ENCODE measurements at places on chromosomes 2 and 18.
A peak's percentile ranks its signal among the peaks of the same experiment; 100 is the strongest.

GRCh38 chr2:158125756-158126498, 24.3 kb downstream of the UPP2 start:
- DNase-seq = no peak

DNA sequence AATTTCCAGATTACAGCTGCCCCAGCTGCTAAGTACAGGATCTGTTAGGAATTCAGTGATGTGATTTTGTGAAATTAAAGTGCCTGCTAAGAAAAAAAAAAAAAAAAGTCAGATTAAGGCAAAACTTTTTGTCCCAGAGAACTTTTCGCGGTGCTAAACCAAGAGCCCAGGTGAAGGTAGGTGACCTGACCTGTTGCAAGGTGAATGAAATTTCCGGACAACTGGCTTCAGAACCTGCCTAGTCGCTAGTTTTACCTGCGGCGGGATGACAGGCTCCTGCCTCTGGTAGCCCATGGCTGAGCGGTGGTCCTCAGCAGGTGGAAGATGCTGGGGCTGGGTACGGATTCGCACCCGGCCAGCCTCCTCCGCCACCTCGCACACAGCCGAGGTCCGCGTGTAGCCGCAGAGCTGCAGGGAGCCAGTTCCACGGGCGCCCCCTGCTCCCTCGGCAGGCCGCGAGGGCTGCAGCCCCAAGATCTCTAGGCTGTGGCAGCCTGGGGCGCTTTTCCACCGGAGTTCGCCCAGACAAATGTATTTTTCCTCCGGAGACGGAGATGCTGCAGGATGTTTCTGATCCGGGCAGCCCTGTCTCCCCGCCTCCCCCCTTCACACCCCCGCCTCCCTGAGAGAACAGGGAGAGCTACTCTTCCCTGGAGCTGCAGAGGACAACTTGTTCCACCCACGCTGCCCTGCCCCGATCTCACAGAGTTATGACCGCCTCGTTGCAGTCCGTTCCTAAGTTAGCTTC, at the start of gene SLC38A11:
SLC38A11 (minus strand) TSS at position 572 of the 748 bp plus-strand sequence; CDS start at position 294, 278 bp downstream.
- no peak for DNase-seq

DNA sequence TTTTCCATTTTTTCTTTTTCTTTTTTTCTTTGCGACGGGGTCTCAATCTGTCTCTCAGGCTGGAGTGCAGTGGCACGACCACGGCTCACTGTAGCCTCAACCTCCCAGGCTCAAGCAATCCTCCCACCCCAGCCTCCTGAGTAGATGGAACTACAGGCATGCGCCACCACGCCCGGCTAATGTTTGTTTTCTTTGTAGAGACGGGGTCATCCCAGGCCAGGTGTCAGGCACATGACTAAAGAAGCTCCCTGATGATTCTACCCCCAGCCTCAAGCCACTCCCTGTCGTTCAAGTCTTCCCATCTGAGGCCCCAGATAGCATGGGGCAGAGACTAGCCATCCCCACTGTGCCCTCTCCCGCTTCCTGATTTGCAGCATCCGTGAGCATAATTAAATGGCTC, 9.8 kb upstream of the FZD5 start:
- no peak for DNase-seq

DNA sequence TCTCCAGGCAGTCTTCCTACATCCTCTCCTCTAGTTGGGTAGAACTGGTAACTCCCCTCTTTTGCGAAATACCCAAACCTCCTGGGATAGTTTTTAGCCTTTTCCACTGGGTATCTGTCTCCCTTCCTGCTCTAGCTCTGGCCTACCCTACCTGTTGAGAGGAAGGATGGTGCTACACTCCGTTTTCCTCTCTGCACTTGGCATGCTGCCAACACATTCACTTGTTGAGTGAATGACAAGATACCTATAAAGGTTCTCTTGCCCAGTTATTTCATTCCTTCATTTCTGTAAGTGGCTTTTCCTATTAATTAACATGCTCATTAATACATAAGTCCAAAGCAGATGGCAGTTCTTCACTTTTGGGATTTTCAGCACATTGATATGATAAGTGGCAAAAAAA, 293.8 kb downstream of the CNTNAP5 start:
- DNase-seq = no peak

GRCh38 chr18:25798046-25798445, 292.4 kb downstream of the SS18 start:
- DNase-seq = no peak

- no peak for DNase-seq
These were observed 51.9 kb downstream of the ASAP2 start for GRCh38 chr2:9258501-9258900.

- DNase-seq = no peak
These were observed 19.5 kb upstream of the WIPF1 start for GRCh38 chr2:174617120-174617519.

GRCh38 chr2:173099271-173099670, 23.6 kb downstream of the MAP3K20 start:
- no peak for DNase-seq

DNA sequence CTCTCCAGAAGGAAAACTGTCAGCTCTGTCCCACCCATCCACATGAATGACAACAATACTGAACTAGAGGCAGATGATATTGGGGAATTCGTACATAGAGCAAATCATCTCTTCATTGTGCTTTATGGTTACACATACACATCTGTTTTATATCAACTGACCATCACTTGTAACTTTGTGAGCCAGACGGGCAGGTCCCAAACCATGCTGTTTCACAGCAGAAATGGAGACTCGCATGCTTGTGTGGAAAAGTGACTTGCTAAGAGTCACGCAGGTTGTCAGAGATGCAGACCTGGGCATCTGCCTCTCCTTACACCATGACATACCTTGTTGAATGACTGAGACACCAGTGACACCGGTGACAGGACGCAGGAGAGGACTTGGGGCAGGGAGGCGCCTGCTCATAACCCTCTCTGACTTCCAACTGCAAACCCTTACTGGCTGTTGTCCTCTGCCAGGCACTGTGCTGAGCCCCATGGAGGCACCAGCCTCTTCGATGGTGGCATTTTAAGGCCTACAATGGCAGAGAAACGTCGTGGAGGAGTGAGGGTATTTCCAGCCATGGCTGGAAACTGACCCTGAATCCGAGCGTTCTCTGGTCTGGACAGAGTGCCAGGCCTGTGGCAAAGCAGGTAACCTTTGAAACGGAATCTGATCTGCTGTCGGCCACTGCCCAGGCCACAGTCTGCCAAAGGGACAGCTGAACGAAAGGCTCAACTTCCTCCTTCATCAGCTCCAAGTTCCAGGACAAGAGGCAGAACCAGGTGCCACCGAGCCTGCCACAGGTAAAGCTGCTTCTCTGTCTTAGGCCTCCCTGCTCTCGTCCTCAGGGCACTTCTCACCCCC, 26.9 kb upstream of the ROCK2 start:
- DNase-seq = no peak

DNA sequence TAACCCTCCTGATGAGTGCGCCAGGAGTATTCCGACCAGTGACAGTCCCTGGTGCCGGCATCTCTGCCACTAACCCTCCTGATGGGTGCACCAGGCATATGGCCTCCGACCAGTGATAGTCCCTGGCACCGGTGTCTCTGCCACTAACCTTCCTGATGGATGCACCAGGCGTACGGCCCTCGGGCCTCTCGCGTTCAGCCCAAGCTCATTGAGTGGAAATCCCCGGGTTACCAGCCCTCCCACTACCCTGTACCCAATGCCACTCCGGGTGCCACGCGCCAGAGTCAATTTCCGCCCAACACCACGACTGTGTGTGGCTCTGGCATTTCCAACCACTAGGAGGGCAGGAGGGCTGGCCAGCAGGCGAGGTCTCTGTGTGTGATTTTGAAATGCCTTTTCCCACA, 11.7 kb upstream of the GPC1 start:
- no peak for DNase-seq

- DNase-seq = no peak
These were observed 433.0 kb downstream of the ZEB2 start for GRCh38 chr2:144086965-144087364.

GRCh38 chr2:171893196-171893823, 734 bp downstream of the SLC25A12 start:
- DNase-seq = no peak

DNA sequence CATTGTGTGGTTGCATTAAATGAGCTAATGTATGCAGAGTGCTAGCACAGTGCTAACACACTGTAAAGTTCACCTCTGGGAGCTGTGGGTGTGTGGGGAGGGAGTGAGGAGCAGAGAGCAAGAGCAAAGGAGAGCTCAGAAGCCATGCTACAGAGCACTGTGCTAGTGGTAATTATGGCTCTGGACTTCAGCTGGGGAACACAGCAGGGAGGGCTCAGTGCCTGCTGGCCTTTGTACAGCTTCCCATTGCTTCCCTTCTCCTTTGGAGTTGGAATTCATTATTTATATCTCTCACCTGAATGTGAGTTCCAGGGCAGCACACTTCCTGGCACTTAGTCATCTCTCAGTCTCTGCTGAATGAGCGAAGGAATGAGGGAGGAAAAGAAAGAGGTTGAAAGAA, 2.5 kb upstream of the PLA2R1 start:
- no peak for DNase-seq

DNA sequence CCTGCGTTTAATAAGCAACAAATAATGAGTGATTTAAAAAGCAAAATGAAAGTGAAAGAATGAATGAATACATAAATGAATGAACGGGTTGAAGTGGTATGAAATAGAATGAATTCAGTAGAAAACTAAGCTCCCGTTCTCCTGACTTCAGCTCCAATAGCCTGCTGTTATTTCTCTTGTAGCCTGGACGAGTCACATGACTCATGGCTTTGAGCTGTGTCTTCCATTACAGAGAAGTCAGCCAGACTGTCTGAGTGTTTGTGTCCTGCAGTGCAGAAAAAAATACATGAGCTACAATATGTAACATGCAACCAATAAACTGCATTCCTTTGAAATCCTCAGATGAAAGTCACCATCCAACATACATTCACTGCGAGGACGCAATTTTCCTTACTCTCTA, 21.2 kb downstream of the SCG2 start:
- DNase-seq = no peak

DNA sequence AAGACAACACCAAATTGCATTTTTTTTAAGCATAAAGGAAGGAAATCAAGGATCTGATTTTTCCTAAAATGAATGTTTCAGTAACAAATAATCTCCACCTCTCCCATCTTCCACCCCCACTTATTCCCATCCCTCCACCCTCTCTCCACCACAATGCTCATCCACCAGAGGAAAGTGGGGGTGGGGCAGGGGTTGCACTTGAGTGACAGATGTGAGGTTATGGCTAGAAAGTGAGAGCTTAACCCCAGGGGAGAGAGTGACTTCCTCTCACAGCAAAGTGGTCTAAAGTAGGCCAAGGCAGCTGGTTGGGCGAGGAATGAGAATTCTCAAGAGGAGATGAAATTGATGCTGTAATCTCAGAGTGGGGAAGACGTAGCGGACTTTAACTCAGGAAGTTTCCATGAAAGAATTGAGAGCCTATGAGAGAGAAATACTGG, 104.7 kb downstream of the HNRNPLL start:
- DNase-seq = no peak

DNA sequence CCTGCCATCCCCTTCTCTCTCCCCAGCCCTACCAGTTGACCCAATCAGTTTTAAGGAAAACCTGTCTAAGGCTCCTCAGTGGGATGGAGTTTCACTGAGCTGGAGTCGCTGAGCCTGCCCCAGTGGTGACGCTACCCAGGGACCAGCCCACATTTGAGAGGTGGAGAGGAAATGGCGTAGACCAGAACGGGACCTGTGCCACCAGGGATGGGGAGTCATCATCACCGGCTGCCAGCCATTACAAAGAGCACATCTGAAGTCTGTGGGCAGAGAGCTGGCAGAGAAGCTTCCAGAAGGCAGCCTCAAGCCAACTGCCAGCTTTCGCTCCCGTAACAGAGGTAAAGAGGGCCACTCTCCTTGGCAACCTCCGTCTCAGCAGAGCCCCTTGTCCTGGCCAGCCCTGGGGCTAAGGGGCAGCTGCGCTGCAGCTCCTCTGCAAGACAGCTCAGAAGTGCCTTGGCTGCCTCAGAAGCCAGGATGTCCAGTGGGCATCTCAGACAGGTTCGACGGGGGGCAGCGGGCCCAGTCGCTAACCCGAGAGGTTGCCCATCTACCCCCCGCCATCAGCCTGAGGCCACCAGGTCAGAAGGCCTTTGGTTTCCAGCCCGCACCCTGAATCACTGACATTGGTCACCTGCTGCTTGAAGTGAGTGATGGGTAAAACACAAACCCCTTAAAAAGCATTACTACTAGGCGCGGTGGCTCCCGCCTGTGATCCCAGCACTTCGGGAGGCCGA, 15.4 kb downstream of the SDC1 start:
- DNase-seq = no peak

GRCh38 chr2:230925443-230925878, 419 bp upstream of the GPR55 start:
- peak; percentile 53 for DNase-seq

DNA sequence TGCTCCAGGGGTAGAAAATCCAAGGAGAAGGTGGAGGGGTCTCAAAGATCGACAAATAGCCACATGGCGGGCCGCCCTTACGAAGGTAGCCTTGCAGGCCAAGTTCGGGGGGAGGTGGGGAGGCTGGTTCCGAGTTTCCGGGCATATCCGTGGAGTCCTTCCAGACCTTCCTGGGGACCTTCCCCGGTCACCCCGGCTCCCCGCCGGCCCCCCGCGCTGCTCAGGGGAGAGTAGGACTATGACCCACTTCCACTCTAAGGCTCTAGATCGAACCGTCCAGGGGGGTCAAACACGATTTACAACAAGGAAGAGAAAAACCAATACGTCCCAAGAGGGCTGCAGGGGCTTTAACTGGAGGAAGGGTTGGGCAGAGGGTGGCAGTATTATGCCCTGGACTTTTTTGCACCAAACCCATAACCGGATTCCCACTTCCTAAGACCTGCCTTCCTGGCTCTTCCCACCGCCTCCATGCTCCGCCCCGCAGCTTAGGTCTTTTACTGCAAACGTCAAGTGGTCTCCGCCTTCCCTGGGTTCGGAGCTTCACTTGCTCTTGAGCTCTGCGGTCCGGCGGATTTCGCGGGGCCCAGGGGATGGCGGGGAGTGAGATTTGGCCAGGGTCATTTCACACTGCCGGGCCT, 779 bp upstream of the LYPD6 start:
- DNase-seq = no peak

DNA sequence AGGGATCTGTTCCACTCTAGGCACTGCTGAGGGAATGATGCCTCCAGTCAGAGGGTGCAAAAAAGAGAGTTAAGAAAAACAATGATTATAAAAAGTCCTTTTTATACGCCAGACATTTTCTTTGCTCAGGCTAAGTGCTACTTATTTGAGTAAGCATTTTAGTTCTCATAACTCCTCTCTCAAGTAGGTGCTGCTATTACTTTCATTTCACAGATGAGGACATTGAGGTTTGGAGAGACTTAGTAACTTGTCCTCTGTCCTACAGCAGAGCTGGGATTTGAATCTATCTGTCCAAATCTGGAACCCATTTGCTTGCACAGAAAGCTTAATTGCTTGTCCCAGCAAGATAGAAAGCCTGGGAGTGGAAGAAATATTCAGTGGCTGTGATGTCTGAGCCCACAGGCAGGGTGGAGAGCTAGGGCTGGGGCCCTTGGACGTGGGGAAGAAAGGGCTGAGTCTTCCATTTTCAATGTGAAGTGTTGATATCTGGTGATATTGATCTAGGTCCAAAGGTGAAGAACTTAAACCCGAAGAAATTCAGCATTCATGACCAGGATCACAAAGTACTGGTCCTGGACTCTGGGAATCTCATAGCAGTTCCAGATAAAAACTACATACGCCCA, 5.8 kb downstream of the IL37 start:
- no peak for DNase-seq

GRCh38 chr2:197445746-197446145, 7.6 kb upstream of the COQ10B start:
- DNase-seq = no peak
